Heart right ventricle (tissue), 16 donors: ENCODE measurements at places on chromosomes 4 and X. TPM values are rescaled to one million over a fixed set of nuclear protein-coding genes. Genes with fewer than 3 reads are reported as not detected.

- no peak for DNase-seq
- H3K4me1 ChIP-seq: no peaks in the 10 kb centered on the region
- H3K4me3 ChIP-seq: no peak overlapping the region
- no peaks in the 10 kb centered on the region for H3K27me3 ChIP-seq
- no peak overlapping the region for H3K27ac ChIP-seq
- no peaks in the 10 kb centered on the region for H3K36me3 ChIP-seq
These were observed 795.7 kb upstream of the SLIT2 start for GRCh38 chr4:19455850-19456602.

- no peak for DNase-seq
- peaks cover 3% of the 10 kb centered on the region for H3K4me1 ChIP-seq
- no peak overlapping the region for H3K27ac ChIP-seq
- no peak overlapping the region for H3K4me3 ChIP-seq
These were observed 859.3 kb upstream of the LCORL start for GRCh38 chr4:18880871-18881270.

DNA sequence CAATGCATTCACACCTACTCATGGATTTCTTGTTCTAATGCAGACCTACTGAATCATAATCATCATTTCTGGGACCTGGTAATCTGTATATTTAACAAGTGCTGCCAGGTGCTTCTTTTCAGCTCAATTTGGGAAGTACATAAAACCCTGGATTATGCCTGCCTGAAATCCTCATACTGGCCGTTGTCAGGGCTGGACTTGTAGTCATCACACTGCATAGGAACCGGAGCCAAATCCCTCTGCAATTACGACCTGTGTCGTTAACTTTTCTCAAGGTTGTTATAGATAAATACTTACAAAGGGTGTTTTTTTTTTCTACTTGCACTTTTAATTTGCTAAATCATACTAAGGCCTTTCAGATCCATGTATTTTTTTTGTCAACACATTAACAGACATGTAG is 294.9 kb upstream of the PRPS2 start:
- H3K27ac ChIP-seq: peak overlapping the region; percentile 52
- H3K27me3 ChIP-seq: no peaks in the 10 kb centered on the region
- H3K4me3 ChIP-seq: no peak overlapping the region

DNA sequence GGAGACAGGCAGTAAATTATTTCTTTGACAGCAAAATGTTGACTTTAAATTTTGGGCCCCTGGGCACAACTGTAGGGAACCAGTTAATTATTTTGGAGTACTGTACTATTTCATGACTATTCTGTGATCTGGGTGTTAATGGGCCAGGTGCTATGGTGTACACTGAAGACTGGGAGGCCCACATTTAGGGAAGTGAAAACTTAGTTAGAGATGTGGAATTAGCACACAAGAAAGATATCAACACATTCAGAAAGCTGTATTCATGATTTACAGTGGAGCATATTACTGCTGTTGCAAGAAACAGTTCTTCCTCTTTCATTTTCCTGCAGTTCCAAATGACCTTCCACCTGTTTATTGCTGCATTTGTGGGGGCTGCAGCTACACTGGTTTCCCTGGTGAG is 12.4 kb downstream of the PLP1 start:
- no peak overlapping the region for H3K27ac ChIP-seq
- no peaks in the 10 kb centered on the region for H3K4me1 ChIP-seq
- no peak overlapping the region for H3K4me3 ChIP-seq
- DNase-seq: no peak

DNA sequence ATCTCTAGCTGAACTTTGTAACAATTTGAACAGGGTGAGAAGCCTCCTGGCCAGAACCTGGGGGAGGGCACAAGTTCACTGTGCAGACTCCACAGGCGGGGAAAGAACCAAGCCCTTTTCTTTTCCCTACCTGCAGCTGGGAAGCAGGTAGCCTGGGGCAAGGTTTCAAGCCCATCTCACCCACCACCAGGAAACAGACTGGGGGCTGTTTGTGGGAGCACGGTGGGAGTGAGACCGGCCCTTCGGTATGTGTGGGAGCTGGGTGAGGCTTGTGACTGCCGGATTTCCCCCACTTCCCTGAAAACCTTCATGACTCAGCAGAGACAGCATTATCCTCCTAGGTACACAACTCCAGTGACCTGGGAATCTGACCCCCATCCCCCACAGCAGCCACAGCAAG is 211.7 kb downstream of the ZNF674 start:
- DNase-seq: no peak
- no peak overlapping the region for H3K4me3 ChIP-seq
- no peak overlapping the region for H3K27ac ChIP-seq
- no peaks in the 10 kb centered on the region for H3K36me3 ChIP-seq

DNA sequence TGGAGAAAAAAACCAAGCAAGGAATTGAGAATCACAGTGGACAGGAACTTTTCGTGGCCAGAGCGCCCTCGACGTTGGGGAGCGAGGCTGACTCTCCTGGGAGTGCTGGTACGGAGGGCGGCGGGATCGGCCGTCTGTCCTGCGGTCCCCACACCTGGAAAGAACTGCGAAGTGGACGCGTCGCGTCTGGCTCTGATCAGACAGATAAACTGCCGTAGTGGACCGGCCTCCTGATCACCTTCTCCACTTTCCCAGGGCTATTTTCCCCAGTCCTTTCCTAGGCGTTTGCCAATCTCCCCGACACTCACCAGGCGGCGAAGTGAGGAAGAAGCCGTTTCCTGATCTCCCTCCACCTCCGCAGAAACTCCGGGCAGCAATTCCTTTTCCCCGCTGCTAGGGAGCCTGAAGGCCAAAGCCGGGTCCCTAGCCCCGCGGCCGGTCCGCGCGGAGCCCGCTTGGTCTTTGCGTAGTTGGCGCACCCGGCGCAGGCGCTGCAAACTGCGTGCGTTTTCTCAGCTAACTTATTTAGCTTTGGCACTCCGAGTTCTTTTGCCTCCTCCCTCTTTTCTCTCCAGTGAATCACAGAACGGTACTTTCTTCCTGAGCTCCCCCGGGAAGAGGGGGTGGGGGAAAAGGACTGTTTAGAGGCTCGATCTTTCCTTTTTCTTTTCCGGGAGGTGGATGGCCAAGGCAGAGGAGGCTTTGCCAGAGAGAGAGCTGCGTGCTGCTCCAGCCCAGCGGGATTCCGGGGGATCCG is at the start of gene ARSJ:
TSS of gene ARSJ (minus strand) at position 500 of the 757 bp plus-strand sequence. CDS start 813 bp downstream, outside the sequence.
- DNase-seq: peak; percentile 34
- H3K4me1 ChIP-seq: peaks cover 8% of the 10 kb centered on the region
- peak within 1 kb of the TSS; percentile 69 for H3K4me3 ChIP-seq
- peak within 1 kb of the TSS; percentile 79 for H3K27ac ChIP-seq
- no peaks in the 10 kb centered on the region for H3K27me3 ChIP-seq

- no peaks in the 10 kb centered on the region for H3K36me3 ChIP-seq
- H3K27ac ChIP-seq: no peak overlapping the region
- DNase-seq: no peak
- H3K4me1 ChIP-seq: no peaks in the 10 kb centered on the region
These were observed 24.9 kb upstream of the SGMS2 start for GRCh38 chr4:107799669-107800450.

GRCh38 chrX:72532366-72532765 is 40.3 kb downstream of the HDAC8 start:
- no peaks in the 10 kb centered on the region for H3K27me3 ChIP-seq
- H3K4me1 ChIP-seq: peaks cover under 1% of the 10 kb centered on the region
- DNase-seq: no peak
- no peaks in the 10 kb centered on the region for H3K36me3 ChIP-seq

DNA sequence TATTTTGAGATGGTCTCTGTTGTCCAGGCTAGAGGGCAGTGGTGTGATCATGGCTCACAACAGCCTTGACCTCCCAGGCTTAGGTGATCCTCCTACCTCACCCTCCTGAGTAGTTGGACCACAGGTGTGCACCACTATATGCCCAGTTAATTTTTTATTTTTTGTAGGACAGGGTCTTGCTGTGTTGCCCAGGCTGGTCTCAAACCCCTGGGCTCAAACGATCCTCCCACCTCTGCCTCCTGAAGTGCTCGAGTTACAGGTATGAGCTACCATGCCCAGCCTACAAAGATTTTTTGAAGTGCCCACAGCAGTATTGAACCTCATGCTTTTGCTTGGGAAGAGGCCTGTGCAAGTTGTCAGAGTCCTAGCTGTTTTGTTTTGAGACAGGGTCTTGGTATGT is 31.1 kb downstream of the NSD2 start:
- H3K36me3 ChIP-seq: peaks cover 12% of the 10 kb centered on the region
- no peaks in the 10 kb centered on the region for H3K4me1 ChIP-seq
- DNase-seq: no peak
- no peaks in the 10 kb centered on the region for H3K27me3 ChIP-seq
- no peak overlapping the region for H3K4me3 ChIP-seq
- H3K27ac ChIP-seq: no peak overlapping the region

DNA sequence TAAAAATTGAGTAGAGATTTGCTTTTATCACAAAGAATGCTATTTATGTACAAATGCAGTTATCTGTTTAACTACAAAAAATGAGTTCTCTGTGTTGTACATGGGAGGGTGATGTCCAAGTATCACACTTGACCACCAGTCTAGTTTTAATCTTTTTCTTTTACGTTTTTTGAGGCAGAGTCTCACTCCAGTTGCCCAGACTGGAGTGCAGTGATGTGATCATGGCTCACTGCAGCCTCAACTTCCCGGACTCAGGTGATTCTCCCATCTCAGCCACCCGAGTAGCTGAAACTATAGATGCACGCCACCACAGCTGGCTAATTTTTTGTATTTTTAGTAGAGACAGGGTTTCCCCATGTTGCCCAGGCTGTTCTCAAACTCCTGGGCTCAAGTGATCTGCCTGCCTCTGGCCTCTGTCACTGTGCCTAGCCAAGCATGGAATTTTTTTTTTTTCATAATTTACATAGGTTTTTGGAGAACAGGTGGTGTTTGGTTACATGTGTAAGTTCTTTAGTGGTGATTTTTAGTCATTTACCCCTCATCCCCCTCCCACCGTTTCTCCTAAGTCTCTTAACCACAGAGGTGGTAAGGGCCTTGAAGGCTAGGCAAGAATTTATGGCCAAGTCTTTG is 47.9 kb upstream of the RPA4 start:
- no peaks in the 10 kb centered on the region for H3K27me3 ChIP-seq
- no peak overlapping the region for H3K4me3 ChIP-seq
- H3K36me3 ChIP-seq: no peaks in the 10 kb centered on the region

- DNase-seq: no peak
- no peak overlapping the region for H3K4me3 ChIP-seq
- no peak overlapping the region for H3K27ac ChIP-seq
- no peaks in the 10 kb centered on the region for H3K36me3 ChIP-seq
- no peaks in the 10 kb centered on the region for H3K27me3 ChIP-seq
- no peaks in the 10 kb centered on the region for H3K4me1 ChIP-seq
These were observed 146.7 kb upstream of the ZXDB start for GRCh38 chrX:57445076-57445475.

The SYN1 gene
- total RNA-seq: 13.7 TPM

The EPHA5 gene
- 0.30 TPM for total RNA-seq

The VCX3A gene
- not detected for total RNA-seq
